ENCODE measurements at places on chromosomes 6 and 20. TPM values are rescaled to one million over a fixed set of nuclear protein-coding genes. Genes with fewer than 3 reads are reported as not detected.

The FABP7 gene
- 31.2 TPM for polyA plus RNA-seq

The NKX2-2 gene
- polyA plus RNA-seq = 6.9 TPM

The KCNQ2 gene
- 100 TPM for polyA plus RNA-seq

The CDH4 gene
- 5.2 TPM for polyA plus RNA-seq

The SRSF12 gene
- polyA plus RNA-seq = 5.8 TPM

The CNR1 gene
- polyA plus RNA-seq = 3.9 TPM

The TMEM217 gene
- polyA plus RNA-seq = 1.1 TPM

The TP53TG5 gene
- 4.8 TPM for polyA plus RNA-seq

The TAB2 gene
- polyA plus RNA-seq = 33.5 TPM

The ATP9A gene
- polyA plus RNA-seq = 71.9 TPM

The LPIN3 gene
- polyA plus RNA-seq = 0.25 TPM

The NKAPL gene
- polyA plus RNA-seq = 1.1 TPM

The C20orf204 gene
- polyA plus RNA-seq = 12.1 TPM

The HTR1B gene
- 0.48 TPM for polyA plus RNA-seq

The APCDD1L gene
- 1.4 TPM for polyA plus RNA-seq

The ABHD12 gene
- 102 TPM for polyA plus RNA-seq

The SPATS1 gene
- polyA plus RNA-seq = not detected

The TRIM31 gene
- not detected for polyA plus RNA-seq

The B4GALT5 gene
- polyA plus RNA-seq = 79.2 TPM

The SLC35B3 gene
- 12.1 TPM for polyA plus RNA-seq

The CFAP61 gene
- polyA plus RNA-seq = 9.0 TPM

The HAO1 gene
- not detected for polyA plus RNA-seq

The RSPO3 gene
- 0.15 TPM for polyA plus RNA-seq

The ENPP5 gene
- polyA plus RNA-seq = 3.1 TPM

The BPI gene
- 0.61 TPM for polyA plus RNA-seq

The SERPINB6 gene
- 50.6 TPM for polyA plus RNA-seq

The VSX1 gene
- polyA plus RNA-seq = 0.56 TPM

The LZTS3 gene
- 77.9 TPM for polyA plus RNA-seq

The RAD21L1 gene
- not detected for polyA plus RNA-seq

The UCKL1 gene
- 45.7 TPM for polyA plus RNA-seq

The PSORS1C1 gene
- polyA plus RNA-seq = not detected

The BNIP5 gene
- not detected for polyA plus RNA-seq

Measured in brain (organoid and tissue), 16 donors.